ENCODE measurements at places on chromosomes 16 and 17. TPM values are rescaled to one million over a fixed set of nuclear protein-coding genes. Genes with fewer than 3 reads are reported as not detected.

The PFN1 gene
- total RNA-seq, result 432 TPM

The USP31 gene
- total RNA-seq, result 3.9 TPM

The CLEC18A gene
- total RNA-seq, result under 0.01 TPM

The LHX1 gene
- total RNA-seq, result not detected

The GALR2 gene
- total RNA-seq, result not detected

The DNASE1L2 gene
- total RNA-seq, result 0.18 TPM

The ARL5C gene
- not detected for total RNA-seq

The ALG1 gene
- 41.0 TPM for total RNA-seq

The GFOD2 gene
- total RNA-seq, result 15.8 TPM

The C17orf50 gene
- not detected for total RNA-seq

The KRTAP16-1 gene
- not detected for total RNA-seq

The PRR29 gene
- total RNA-seq, result not detected

The HNF1B gene
- not detected for total RNA-seq

The MPP2 gene
- total RNA-seq, result 3.2 TPM

The PPY gene
- not detected for total RNA-seq

The DLX4 gene
- not detected for total RNA-seq

The CCL8 gene
- not detected for total RNA-seq

The CRHR1 gene
- total RNA-seq, result not detected

The SOX9 gene
- 4.1 TPM for total RNA-seq

The PLEKHH3 gene
- 2.5 TPM for total RNA-seq

Measured in IMR-90 (cell line).